ENCODE measurements at places on chromosomes 1 and 21. TPM values are rescaled to one million over a fixed set of nuclear protein-coding genes. Genes with fewer than 3 reads are reported as not detected.

GRCh38 chr1:116292929-116293725 lies 79.9 kb upstream of the ATP1A1 start:
- no peak for DNase-seq

- DNase-seq: no peak
These were observed 20.2 kb upstream of the ACTA1 start for GRCh38 chr1:229454056-229454455.

TDRD5 gene
- polyA plus RNA-seq: not detected

BEND5 gene
- polyA plus RNA-seq: 10.3 TPM

SGIP1 gene
- 1.6 TPM for polyA plus RNA-seq

GBP7 gene
- not detected for polyA plus RNA-seq

- no peak for DNase-seq
These were observed 771 bp upstream of the RAD54L start for GRCh38 chr1:46246548-46247435.

DNA sequence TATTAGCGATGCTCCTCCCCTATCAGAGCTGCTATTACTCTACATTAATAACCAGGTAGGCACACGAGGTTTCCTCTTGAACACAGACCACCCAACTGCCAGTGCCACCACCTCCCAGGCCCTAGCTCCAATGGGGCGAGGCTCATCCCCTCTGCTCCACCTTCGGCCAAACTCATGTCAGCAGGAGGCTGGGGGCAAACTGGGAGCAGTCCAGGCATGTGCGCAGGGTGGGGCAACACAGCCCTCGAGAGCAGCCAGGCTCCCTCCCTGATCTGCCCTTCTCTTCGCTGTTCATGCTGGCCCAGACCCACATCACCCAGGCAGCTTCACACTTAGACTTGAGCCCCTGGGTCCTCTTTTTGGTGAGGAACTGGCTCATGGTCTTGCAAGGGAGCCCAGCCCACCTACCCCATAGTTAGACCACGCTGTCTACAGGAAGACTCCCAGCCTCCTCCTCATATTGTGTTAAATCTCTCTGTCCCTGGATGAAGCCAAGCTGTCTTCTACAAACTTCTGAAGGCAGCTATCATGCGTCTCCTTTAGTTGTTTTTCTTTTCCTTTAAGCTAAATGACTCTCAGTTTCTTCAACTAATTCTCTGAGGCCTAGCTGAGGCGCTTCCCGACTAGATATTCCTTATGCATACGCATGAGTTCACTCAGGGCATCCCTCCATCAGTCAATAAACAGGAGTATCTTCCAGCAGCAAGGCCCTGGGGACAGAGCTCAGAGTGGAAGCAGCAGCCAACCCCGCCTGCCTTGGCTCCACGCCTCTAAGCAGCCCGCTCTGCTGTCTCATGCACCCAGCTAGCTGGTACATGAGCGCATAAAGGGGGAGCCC lies 12.0 kb downstream of the TMEM9 start:
- peak; percentile 57 for DNase-seq

- DNase-seq: no peak
These were observed 24.7 kb downstream of the NPHS2 start for GRCh38 chr1:179550746-179551682.

UBL4B gene
- polyA plus RNA-seq: not detected

GRCh38 chr1:197810812-197811211 lies 35.5 kb upstream of the DENND1B start:
- no peak for DNase-seq

DNA sequence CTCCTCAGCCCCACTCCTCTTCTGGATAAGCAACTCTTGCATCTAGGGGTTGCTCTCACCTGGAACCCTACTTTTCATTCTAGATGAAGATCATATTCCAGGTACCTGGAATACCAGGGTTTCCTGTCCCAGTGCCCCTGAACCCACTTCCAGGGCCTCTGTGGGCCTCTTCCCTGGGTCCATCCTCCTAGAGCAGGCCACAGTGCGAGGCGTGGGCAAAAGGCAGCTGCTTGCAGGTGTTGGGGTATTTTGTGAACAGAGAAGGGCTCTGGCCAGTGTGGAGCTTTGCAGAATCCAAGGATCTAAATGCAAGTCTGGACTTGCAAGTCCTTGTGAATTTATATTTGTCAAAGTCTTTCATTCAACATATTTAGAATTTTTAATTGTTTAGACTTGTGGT lies 240.4 kb upstream of the POU3F1 start:
- DNase-seq: no peak

GRCh38 chr1:216651826-216652418 lies 71.3 kb downstream of the ESRRG start:
- no peak for DNase-seq

DNA sequence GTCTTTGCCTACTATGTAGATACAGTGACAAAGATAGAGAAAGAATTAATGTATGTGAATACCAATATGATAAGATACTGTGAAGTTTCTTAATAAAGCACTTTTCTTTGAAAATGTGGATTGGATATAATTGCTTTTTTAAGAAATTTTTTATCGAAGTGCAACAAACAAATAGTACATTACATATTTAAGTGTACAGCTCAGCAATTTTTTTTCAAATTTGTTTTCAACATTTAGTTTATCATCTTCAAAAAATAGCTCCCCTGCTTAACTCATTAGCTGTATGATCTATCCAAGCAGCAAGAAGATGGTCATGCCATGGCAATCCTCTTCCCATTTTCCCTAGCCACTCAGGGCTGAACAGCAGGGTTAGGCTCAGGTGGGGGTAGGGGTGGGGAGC lies 40.5 kb downstream of the NEK7 start:
- DNase-seq: no peak

SYNC gene
- 48.6 TPM for polyA plus RNA-seq

DNA sequence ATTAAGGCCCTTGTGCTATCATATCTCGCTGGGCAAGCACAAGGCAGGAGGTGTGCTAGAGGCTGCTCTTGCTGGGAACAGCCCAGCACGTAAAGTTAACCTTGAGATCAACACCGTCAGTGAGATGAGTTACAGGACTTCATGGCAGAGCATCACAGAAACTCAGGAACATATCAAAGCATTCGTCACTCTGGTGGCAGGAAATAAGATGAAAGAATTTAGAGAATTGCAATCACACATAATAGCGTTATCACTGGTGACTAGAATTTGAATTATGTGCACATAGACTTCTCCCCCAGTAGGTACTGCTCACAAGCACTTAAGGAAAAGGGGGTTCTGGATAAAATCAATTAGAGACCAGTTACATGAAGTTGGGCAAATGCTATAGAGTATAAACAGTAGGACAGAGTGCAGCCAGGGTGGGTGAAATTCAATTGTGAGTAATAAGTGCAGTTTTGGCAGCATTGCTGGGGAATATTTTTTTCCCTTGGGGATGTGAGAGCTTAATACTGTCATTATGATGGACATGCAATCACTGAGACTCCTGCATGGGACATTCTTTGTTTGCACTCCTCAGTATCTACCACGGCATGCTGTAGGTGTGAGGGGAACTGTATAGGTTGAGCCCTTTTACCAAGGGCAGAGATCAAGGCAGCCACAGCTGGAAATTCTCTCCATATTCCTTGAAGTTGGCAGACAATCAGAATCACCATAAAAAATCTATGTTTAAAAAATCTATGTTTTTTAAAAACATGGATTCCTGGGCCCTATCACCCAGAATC lies 44.2 kb upstream of the ARHGAP29 start:
- DNase-seq: no peak

DNA sequence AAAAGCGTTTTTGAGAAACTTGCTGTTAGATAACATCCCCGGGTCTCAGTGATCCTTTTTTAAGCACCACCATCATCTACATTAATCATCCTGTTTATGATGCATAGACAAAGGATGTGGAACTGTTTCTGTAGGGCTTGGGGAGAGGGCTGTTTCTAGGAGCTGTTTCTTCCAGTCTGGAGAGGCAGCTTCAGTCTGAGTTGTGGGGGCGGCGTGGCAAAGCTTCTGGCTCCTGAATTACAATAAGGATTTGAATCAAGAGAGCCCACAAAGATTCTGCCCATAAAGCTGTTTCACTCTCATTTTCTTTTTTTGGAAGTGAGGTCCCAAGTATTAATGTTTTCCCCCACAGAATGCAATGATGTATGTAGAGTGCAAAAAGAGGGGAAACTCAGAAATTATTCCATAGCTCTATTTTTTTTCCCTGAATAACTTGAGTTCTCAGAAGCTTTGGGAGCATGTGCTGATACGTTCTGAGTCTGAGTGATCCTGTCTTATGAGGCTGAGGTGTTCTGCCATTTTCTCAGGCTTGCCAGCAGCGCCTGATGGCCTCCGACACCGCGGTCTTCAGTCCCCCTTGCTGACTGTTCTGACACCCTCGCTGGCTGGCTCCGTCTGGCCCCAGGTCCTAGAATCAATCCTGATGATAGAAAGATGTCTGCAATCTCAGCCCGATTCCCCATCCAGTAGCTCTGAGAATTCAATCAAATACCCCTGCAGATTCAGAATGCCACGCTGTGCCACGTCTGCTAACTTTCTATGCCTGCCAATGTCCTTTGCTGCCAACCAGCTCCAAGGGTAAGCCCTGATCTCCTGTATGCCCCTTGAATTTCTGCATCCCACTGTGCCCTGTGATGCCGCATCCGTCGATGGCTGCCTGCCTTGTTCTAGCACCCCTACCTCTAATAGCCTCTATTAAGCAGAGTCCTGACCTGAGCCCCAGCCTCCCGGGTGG lies 92.4 kb upstream of the AKT3 start:
- no peak for DNase-seq

- no peak for DNase-seq
These were observed 11.3 kb upstream of the CTSE start for GRCh38 chr1:206035027-206035426.

DNA sequence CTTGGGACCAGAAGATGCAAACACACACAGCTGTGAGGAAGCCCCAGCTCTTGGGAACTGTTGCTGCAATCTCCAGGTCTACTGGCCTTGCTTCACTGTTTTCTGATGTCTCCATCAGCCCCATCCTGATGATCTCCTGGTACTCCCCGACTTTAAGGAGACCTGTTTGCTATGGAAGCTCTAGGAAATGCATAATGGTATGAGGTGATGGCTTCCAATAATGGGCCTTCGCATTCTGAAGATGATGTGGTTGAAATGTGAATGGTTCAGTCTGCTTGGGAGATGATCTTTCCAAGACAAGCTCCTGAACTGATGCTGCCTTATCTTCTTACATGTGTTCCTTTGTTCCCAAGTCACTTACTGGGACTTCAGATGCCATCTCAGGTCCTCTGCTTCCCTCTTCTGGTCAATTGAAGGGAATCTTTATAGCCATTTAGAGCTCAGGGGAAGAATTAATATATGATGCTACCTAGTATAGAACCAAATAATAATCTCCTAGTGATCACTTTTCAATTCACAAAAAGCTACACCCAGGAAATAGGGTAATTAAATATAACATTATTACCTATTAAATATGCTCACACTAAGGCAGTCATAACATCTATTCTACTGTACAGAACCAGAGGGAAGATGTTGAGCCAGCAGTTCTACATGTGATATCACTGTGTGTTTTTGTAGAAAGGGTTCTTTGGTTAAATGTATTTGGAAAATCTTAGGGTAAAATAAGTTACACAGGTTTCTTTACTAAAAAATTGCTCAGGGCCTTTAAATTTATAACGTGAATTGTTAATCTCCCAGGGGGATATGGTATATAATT lies 73.9 kb upstream of the VTCN1 start:
- DNase-seq: peak; percentile 29

- DNase-seq: no peak
These were observed 29.6 kb downstream of the ZNF695 start for GRCh38 chr1:246978281-246978680.

A3GALT2 gene
- not detected for polyA plus RNA-seq

GRCh38 chr1:230636575-230637148 lies 5.6 kb upstream of the COG2 start:
- no peak for DNase-seq

DNA sequence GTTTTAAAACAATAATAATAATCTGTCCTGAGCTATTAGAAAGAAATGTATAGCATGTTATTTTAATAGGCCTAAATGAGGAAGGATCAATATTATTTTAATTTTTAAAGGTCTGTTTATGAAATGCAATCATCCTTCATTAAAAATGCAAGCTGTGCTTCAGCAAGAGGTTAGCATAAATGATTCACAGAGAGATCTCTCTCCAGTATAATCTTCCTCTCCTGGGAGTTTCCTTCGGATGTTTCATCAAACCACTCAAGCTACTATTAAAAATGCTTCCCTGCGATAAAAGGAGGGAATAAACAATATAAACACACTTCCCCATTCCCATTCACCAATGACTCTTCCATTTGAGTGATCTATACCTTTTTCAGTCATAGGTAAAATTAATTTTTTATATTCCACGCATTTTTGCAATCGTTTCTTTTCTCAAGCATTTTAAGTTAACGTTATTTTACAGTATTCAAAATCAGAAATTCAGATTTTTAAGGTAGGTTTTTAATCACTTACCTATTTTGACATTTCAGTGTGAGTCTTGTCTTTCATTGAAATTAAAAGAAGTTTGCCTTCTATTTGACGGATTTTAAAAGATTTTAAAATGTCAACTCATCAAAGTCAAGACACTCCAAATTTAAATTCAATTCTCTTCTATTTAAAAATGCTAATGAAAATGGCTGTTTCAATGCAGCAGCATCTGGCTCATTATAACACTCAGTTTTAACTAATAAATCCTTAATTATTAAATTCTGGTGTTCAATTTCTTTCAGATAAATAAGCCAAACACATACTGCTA lies 64.3 kb downstream of the RERE start:
- no peak for DNase-seq

DNA sequence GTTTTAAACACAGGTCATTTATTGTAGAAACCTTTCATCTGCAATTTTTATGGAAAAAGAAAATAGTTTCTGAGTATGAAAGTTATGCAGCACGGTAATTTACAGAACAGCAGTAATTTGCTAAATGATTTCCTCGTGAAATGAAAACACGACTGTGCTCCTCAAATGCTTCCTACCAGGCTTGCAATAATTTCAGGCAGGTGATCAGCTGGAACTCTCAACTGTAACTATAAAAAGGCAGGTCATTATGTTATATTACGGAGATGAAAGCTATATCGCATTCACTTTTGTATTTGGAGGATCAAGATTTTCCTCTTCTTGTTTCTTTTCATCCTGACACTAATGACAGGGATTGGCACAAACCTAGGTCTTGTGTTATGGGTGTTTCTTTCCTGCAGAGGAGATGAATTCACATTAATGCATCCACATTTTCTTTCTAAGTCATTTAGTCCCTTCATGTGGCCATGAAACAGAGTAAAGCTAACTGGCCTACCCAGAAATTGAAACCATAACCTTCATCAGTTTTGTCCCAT lies 57.4 kb downstream of the SAMSN1 start:
- DNase-seq: no peak

MARK1 gene
- 10.2 TPM for polyA plus RNA-seq

MPZ gene
- 12.5 TPM for polyA plus RNA-seq

DNA sequence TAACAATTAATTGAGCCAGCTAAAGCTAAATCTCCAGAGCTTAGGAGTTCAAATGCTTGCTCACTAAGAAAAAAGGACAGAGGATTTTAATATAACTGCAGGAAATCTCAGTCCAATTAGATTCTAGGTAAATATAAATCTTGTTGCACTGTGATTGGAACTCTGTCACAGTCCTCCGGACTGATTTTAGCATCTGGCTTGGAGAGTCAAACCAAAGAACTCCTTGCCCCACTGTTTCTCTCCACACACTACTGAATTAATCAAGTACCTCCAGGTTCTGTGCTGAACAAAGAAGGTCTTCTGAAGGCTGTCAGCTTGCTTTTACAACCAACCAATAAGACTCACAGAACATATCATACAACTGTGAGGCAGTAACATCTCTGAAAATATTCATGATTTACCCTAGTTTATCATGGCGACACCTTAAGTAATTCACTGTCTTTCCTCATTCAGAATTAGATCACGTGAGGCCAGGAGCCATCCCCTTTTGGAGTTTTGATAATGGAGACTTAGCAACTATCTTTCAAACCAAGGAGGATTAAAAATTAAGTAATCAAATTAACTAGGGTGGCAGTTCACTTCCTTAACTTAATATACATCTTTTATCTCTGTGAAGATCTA lies 176.0 kb downstream of the RERE start:
- no peak for DNase-seq

- DNase-seq: no peak
These were observed 10.1 kb upstream of the CPT2 start for GRCh38 chr1:53186533-53186932.

Measured in forelimb muscle (tissue), 1 donor.